ENCODE measurements at places on chromosomes 3 and 15.

- no peak for DNase-seq
Measured at GRCh38 chr3:135792174-135792573, 173.4 kb upstream of the PPP2R3A start.

GRCh38 chr3:188841906-188842305 is 329.9 kb upstream of the TPRG1 start:
- DNase-seq: no peak

GRCh38 chr15:69813881-69814280 is 283.8 kb downstream of the TLE3 start:
- DNase-seq: no peak

- DNase-seq: no peak
Measured at GRCh38 chr3:129352650-129353588, 74.2 kb downstream of the HMCES start.

- DNase-seq: no peak
Measured at GRCh38 chr15:79179108-79179561, 88.6 kb upstream of the RASGRF1 start.
